ENCODE measurements at places on chromosomes 2 and 18.

DNA sequence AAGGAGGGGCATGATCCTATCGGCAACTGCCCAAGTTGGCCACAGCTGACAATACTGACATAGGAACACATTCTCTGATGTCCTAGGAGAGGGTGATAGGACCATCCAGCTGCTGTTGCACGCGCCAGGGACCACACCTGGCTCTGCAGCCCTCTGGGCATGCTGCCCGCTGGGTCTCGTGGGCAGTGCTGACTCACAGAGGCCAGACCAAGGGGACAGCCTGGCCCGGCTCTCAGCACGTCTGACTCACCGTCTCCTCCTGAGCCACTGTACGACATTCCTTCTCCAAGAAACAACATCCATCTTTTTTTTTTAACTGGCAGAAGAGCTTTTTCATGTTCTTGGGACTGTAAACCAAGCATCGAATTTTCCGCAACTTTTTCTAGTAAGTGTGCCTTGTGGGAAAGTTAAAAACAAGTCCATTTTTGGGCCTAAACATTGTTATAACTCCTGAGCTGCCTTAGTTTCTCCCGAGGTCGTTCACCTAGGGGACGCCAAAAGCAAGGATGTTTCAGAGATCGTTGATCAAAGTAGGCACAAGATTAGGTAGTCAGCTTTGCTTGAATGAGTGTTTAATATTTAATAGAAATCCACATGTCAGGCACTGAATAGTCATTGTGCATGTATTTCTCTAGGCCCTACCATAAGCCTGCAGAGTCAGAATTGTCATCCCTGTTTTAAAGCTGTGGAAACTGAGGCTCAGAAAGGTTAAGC is 100.3 kb downstream of the TTC32 start:
- DNase-seq, result no peak

- no peak for DNase-seq
These were observed 1.7 kb upstream of the ESCO1 start for GRCh38 chr18:21602299-21602587.

DNA sequence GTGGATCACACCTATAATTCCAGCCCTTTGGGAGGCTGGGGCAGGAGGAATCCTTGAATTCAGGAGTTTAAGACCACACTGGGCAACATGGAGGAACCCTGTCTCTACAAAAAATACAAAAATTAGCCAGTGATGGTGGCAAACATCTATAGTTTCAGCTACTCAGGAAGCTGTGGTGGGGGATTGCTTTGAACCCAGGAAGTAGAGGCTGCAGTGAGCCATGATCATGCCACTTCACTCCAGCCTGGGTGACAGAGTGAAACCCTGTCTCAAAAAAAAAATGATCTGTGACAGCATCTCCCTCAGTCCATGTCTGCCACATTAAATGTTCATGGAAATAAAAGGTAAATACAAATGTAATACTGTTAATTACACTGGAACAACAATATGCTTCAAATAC is 121.4 kb upstream of the COL5A2 start:
- no peak for DNase-seq

GRCh38 chr18:62396967-62397366 is 71.9 kb downstream of the TNFRSF11A start:
- no peak for DNase-seq

- no peak for DNase-seq
These were observed 246.0 kb downstream of the TDRD15 start for GRCh38 chr2:21369787-21370186.

- no peak for DNase-seq
These were observed 69.5 kb upstream of the PSME4 start for GRCh38 chr2:54040250-54040649.

All from activated CD4-positive, alpha-beta T cell treated with anti-CD3 and anti-CD28 coated beads for 1 hour (primary cell).